Heart left ventricle (tissue), 16 donors: ENCODE measurements at places on chromosomes 1 and 21. TPM values are rescaled to one million over a fixed set of nuclear protein-coding genes. Genes with fewer than 3 reads are reported as not detected.
A peak's percentile ranks its signal among the peaks of the same experiment; 100 is the strongest.

DNA sequence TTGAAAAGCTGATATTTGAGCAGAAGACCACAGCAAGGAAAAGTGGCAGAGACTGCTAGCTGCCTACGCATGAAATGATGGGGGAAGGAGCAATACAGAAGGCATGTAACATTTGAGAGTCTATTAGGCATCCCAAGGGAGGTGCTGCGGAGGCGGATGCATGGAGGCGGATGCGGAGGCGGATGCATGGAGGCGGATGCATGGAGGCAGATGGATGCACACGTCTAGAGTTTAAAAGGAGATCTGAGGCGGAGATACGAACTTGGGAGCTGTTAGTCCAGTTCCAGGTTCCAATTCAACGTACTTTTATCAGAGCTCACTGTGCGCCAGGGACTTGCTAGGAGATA is 744 bp upstream of the DDX20 start:
- peak; percentile 54 for DNase-seq

- DNase-seq, result no peak
Measured at GRCh38 chr1:241485554-241485992, 34.0 kb downstream of the FH start.

- no peak for DNase-seq
Measured at GRCh38 chr1:119637710-119638109, 10.4 kb downstream of the ZNF697 start.

DNA sequence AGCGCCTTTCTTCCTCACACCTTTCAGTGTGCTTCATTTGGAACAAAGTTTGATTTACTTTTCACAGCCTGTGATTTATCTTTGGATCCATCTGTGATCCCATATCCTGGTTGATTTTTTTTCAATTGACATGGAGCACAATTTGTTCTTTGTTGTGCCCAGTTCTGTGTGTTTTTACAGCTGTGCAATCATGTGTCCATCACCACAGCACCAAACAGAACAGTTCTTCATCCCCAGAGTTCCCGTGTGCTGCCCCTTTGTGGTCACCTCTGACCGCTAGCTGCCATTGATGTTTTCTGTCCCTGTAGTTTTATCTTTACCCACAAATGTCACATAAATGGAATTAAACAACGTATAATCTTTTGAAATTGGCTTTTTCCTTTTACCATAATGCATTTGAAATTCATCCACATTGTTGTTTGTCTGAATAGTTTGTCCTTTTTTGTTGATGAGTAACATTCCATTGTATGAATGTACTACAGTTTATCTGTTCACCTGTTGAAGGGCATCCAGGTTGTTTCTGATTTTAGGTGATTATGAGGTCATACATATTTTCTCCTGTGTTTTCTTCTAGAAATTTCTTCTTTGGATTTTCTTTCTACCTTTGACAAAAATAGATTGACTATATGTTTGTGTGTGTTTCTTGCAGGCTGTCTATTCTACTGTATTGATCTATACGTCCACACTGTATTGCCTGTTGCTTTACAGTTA is 17.4 kb downstream of the MIGA1 start:
- DNase-seq, result no peak

Gene S100A10
- total RNA-seq, result 156 TPM

GRCh38 chr1:157045250-157046218 is at the start of gene ARHGEF11:
ARHGEF11 (minus strand) TSS chr1:157045742; CDS start chr1:157044330, 1,412 bp downstream.
- DNase-seq, result peak; percentile 95
